GM12878 (cell line): ENCODE measurements at places on chromosomes 5 and 9. TPM values are rescaled to one million over a fixed set of nuclear protein-coding genes. Genes with fewer than 3 reads are reported as not detected.
A peak's percentile ranks its signal among the peaks of the same experiment; 100 is the strongest.

The C8G gene
- total RNA-seq: 0.64 and 0.69 TPM in 2 replicates

DNA sequence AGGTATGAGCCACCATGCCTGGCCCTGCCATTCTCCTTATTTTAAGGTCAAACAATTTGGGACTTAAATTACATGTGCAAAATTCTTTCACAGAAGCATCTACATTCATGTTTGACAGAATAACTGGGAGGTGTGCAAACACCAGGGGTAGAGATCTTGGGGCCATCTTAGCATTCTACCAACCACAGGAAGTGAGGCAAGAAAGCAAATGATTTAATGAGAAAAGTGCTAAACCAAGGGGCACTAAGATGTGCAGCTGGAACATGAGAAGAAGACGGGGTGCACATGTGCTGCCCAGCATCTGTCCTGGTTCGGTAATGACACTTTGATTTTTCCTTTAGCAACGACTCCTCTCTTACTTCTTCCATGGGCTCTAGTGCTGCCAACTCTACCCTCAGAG is 1.2 kb upstream of the F12 start:
- H3K4me3 ChIP-seq: no peak overlapping the region
- DNase-seq: no peak
- H3K36me3 ChIP-seq: no peaks in the 10 kb centered on the region
- peaks cover 22% of the 10 kb centered on the region for H3K4me1 ChIP-seq
- H3K27ac ChIP-seq: no peak overlapping the region

The UBQLN1 gene
- 65.4 and 71.6 TPM in 2 replicates for total RNA-seq

The IRX1 gene
- total RNA-seq: not detected in 2 replicates

GRCh38 chr5:40221796-40222195 is 457.9 kb upstream of the PTGER4 start:
- peaks cover 5% of the 10 kb centered on the region; the same call in 1 of the 2 replicates for H3K4me1 ChIP-seq
- H3K4me3 ChIP-seq: no peak overlapping the region
- no peaks in the 10 kb centered on the region for H3K36me3 ChIP-seq
- DNase-seq: no peak
- no peaks in the 10 kb centered on the region for H3K27me3 ChIP-seq

GRCh38 chr9:13728917-13729811 is 449.7 kb upstream of the MPDZ start:
- DNase-seq: no peak
- no peaks in the 10 kb centered on the region for H3K36me3 ChIP-seq
- H3K27ac ChIP-seq: no peak overlapping the region
- no peak overlapping the region for H3K4me3 ChIP-seq
- H3K27me3 ChIP-seq: no peaks in the 10 kb centered on the region
- H3K4me1 ChIP-seq: no peaks in the 10 kb centered on the region

The TMEM215 gene
- total RNA-seq: not detected in 2 replicates

DNA sequence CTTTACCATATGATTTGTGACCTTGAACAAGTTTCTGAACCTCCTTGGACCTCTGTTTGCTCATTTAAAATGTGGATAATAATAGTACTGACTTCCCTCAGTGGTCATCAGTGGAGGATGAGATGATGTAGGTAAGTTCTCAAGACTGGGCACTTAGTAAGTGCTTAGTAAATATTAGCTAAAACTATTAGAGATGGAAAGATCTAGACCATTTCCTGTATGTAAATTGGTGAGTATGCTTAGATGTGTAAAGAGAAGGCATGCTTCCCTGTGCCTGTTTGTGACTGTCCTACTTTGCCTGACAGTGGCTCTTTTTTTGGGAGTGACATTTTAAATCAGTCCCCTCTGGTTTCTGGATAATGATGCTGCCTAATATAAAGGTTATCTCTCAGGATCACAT is 288.1 kb downstream of the GABRB2 start:
- no peaks in the 10 kb centered on the region for H3K27me3 ChIP-seq
- H3K4me1 ChIP-seq: no peaks in the 10 kb centered on the region
- no peak overlapping the region for H3K4me3 ChIP-seq
- H3K27ac ChIP-seq: no peak overlapping the region

The DOLK gene
- total RNA-seq: 9.3 and 10.9 TPM in 2 replicates

DNA sequence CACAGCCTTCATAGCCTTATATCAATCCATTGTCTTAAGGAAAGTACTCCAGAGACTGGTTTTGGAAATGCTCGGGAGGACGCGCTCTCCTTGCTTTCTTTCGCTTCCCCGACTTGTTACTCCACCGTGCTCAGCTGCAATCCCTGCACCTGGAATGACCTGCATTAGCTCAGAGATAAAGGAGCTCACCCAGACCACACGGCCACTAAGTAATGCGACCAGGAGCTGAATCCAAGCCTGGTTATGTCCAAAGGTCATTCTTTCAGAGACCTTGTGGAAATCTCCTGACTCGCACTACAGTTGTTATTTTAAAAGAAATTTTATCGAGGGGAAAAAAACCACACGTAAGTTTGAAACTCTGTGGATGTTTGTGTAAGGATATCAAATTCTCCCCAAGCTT is 135.3 kb upstream of the DPYSL3 start:
- no peaks in the 10 kb centered on the region for H3K4me1 ChIP-seq
- H3K27ac ChIP-seq: no peak overlapping the region
- DNase-seq: no peak

The N4BP3 gene
- total RNA-seq: 11.4 and 13.0 TPM in 2 replicates

DNA sequence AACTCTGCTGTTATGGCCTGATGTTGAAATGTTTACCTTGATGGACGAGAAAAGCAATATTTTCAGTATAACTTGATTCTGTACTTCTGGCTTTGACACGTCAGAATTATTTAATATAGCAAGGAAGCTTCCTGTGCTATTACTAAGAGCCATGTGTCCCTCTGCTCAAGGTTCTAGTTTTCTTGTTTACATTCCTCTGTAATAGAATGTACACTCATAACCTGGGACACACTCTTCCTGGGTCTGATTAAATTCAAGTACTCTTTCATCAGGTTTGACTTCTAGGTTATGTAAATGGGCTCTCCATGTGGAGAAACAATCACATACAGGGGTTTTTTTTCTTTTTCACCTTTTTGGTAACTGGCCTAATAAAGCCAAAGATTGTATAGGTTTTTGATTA is 33.1 kb downstream of the GTF3C4 start:
- no peak overlapping the region for H3K27ac ChIP-seq
- DNase-seq: no peak
- H3K4me1 ChIP-seq: no peaks in the 10 kb centered on the region
- H3K36me3 ChIP-seq: no peaks in the 10 kb centered on the region
- no peak overlapping the region for H3K4me3 ChIP-seq
- H3K27me3 ChIP-seq: no peaks in the 10 kb centered on the region

DNA sequence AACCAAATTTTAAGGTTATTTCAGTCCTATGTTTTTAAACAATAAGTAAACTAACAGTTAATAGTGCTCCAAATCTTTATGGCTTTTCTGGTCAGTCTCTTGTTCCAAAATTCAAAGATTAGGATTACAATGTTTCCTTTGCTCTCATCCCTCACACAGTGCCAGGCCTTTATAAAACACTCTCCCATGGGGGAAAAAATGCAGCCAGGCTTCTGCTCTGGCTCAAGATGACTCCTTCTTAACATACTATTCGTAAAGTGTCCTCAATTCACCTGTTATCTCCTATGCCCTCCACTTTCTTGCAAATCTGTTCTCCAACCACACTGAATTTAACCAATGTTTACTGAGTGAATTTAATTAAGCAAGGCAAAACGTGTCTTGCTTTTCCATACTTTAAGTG is 1.4 kb downstream of the CEP120 start:
- H3K27ac ChIP-seq: peak overlapping the region; percentile 81
- H3K4me1 ChIP-seq: no peaks in the 10 kb centered on the region; the same call in 1 of the 2 replicates
- DNase-seq: no peak
- peaks cover 5% of the 10 kb centered on the region; the same call in 1 of the 2 replicates for H3K36me3 ChIP-seq

The LAMC3 gene
- total RNA-seq: 0.08 TPM in 1 of 2 replicates, not detected in the other

DNA sequence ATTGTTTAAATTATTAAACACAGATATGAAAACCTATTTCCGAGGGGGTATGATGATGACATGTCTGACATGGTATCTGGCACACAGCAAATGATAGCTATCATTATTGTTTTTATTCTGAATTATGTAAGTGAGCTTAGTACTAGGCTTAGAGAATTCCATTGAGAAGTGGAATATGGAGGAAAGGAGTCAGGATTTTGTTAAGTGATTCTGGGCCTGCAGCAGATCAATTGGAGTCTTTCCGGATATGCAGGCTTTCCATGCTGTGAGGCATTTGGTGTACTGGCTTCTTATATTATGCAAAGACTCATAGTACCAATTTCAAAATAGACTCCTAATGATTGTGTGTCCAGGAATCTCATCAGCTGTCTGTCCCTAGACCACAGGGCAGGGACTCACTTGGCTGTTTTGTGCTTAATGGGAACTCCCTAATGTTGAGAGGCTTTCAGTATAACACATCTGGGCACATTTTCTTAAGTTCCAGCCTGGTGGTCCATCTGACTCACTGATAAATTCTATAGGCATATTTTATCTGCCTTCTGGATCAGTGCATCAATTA is 180.0 kb upstream of the KLF9 start:
- H3K27ac ChIP-seq: no peak overlapping the region
- H3K4me3 ChIP-seq: no peak overlapping the region
- H3K27me3 ChIP-seq: no peaks in the 10 kb centered on the region; the same call in none of the 2 replicates
- H3K36me3 ChIP-seq: no peaks in the 10 kb centered on the region

- no peaks in the 10 kb centered on the region for H3K27me3 ChIP-seq
- no peaks in the 10 kb centered on the region for H3K4me1 ChIP-seq
- H3K4me3 ChIP-seq: no peak overlapping the region
- H3K27ac ChIP-seq: no peak overlapping the region
- H3K36me3 ChIP-seq: no peaks in the 10 kb centered on the region
Observed at GRCh38 chr5:39159811-39160490, 59.4 kb downstream of the FYB1 start.

The PLPP1 gene
- total RNA-seq: 9.1 and 10.2 TPM in 2 replicates

GRCh38 chr5:112923988-112924387 is 2.0 kb upstream of the REEP5 start:
- peak overlapping the region; percentile 72 for H3K27ac ChIP-seq
- no peak for DNase-seq
- peaks cover 61% of the 10 kb centered on the region for H3K4me1 ChIP-seq
- H3K4me3 ChIP-seq: peak overlapping the region; percentile 57; the same call in 1 of the 2 replicates
- no peaks in the 10 kb centered on the region for H3K27me3 ChIP-seq
- no peaks in the 10 kb centered on the region for H3K36me3 ChIP-seq

DNA sequence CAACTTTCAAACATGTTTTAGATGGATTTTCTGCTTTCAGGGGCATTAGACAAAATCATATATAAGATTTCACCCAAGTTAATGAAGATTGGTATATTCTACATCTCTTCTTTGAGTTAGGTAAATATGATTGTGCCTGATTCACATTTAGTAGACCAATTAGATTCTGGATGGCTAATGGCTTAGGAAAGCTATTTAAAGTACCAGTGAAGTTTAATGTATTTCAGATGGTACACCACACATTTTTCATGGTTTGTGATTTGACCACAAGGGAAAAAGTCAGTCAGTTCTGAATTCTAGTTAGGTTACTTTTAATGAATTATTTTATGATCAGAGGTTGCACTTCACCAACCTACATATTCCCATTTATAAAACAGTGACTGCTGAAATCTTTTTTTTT is 409.7 kb downstream of the ADGRV1 start:
- H3K36me3 ChIP-seq: no peaks in the 10 kb centered on the region
- no peaks in the 10 kb centered on the region for H3K27me3 ChIP-seq
- H3K4me1 ChIP-seq: no peaks in the 10 kb centered on the region
- H3K27ac ChIP-seq: no peak overlapping the region

- no peaks in the 10 kb centered on the region for H3K36me3 ChIP-seq
- no peak overlapping the region for H3K27ac ChIP-seq
- DNase-seq: no peak
- peak overlapping the region; percentile 89; the same call in 1 of the 2 replicates for H3K4me3 ChIP-seq
Observed at GRCh38 chr9:127398715-127399400, 1.9 kb downstream of the SLC2A8 start.

- H3K36me3 ChIP-seq: no peaks in the 10 kb centered on the region
- no peak overlapping the region for H3K4me3 ChIP-seq
- no peak overlapping the region for H3K27ac ChIP-seq
- H3K4me1 ChIP-seq: no peaks in the 10 kb centered on the region
- DNase-seq: no peak
Observed at GRCh38 chr9:35861161-35861897, 8.9 kb downstream of the OR13J1 start.

The ARSI gene
- not detected in 2 replicates for total RNA-seq

DNA sequence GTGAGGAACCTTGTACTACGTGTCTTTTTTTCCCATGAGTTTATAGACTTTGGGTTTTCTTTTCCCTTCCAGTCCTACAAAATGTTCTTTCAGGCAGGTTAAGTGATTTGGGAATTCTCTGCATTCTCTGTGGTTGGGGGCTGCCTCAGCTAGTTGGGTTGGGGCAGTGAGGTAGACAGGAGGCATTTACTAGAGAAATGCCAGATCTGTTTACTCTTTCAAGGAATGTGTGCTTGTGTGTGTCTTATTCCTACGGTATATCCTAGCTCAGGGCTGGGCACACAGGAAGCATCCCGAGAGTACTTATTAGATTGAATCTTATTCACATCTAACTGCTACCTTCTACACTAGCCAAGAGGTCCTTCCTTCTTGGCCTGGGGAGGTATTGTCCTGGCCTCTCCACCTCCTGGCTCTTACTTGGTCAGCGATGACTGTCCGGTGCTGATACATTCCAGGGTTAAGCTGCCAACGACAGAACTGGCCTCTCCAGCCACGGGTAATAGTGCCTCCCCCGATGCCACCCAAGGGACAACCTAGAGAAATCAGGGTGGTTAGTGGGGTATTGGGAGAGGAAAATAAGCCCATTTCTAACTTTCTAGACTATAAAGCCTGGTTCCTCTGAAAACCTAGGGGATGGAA is 5.0 kb downstream of the GBA2 start:
- H3K36me3 ChIP-seq: peaks cover 28% of the 10 kb centered on the region
- no peak overlapping the region for H3K4me3 ChIP-seq
- DNase-seq: no peak

The PLCXD3 gene
- total RNA-seq: not detected in 2 replicates

DNA sequence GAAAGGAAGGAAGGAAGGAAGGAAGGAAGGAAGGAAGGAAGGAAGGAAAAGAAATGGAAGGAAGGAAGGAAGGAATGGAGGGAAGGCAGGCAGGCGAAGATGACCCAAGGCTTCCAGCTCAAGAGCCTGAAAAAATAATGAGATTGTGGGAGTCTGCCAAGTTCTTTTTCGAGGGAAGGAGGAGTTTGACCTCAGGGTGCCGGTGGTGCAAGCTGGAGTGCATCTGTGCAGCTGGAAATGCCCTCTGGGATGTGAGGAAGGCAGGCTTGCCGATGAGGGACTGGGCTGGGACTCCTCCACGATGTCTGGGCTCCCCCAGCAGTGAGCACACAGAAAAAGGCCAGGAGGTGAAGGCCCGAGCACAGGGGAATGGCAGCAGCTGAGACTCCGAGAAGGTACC is 154.9 kb upstream of the DAPK1 start:
- H3K4me3 ChIP-seq: no peak overlapping the region
- no peaks in the 10 kb centered on the region for H3K4me1 ChIP-seq
- no peak overlapping the region for H3K27ac ChIP-seq

GRCh38 chr5:6781716-6782115 is 68.5 kb downstream of the TENT4A start:
- H3K4me3 ChIP-seq: no peak overlapping the region
- DNase-seq: no peak
- H3K27me3 ChIP-seq: no peaks in the 10 kb centered on the region
- H3K4me1 ChIP-seq: no peaks in the 10 kb centered on the region
- H3K27ac ChIP-seq: no peak overlapping the region
- no peaks in the 10 kb centered on the region for H3K36me3 ChIP-seq
